ENCODE measurements at places on chromosomes 2 and 18. TPM values are rescaled to one million over a fixed set of nuclear protein-coding genes. Genes with fewer than 3 reads are reported as not detected.

DNA sequence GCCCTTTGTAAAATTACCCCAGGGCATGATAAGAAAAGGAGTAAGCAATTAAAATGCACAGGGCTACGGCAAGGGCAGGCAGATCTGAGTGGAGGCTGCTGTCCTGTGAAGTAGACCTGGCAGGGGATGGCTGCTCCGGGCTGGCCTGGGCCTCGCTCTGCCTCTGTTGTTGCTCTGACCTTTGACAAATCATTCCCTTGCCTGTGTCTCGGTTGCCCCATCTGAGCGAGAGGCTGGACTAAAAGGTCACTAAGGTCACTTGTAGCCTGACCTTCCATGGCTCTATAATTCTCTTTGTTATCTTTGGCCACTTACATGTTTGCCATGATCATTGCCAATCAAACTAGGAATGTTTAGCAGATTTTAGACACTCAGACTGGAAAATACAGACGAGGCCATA lies 118.1 kb downstream of the KLHL29 start:
- DNase-seq: no peak

Gene GCKR
- polyA plus RNA-seq: 0.25 TPM

Gene CGREF1
- polyA plus RNA-seq: 4.5 TPM

DNA sequence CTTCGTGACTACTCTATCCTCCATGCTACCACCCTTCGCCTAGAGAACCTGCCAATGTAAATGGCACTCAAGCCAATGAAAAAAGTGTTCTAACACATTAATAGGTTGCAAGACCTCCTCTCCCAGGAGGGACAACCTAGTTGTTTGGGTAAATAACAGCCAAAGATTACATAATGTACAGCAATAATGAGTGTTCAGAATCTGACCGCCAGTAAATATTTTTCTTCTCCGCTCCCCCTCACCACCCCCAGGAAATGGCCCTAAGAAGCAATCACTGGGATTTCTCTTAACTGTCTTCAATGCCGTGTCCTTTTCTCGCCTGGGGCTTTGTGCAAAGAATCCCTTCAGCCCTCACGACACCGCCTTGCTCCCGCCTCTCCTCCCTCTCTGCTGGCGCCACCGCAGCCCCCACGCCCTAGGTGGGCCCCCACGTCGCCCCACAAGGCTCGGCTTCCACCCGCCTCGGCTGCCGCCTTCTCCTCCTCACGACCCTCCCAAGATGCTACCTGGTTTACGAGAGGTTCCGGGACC lies 458 bp downstream of the HYCC2 start:
- peak; percentile 6 for DNase-seq

Gene CABLES1
- polyA plus RNA-seq: 4.5 TPM

Gene CPO
- 0.13 TPM for polyA plus RNA-seq

- DNase-seq: no peak
Measured at GRCh38 chr2:178819992-178820391, 12.8 kb upstream of the TTN start.

Gene CD8B2
- not detected for polyA plus RNA-seq

- no peak for DNase-seq
Measured at GRCh38 chr2:102061962-102062795, 70.4 kb downstream of the IL1R2 start.

GRCh38 chr2:10346929-10347561 lies 44.3 kb downstream of the HPCAL1 start:
- DNase-seq: no peak

GRCh38 chr2:178630581-178630980 lies 150.3 kb downstream of the PLEKHA3 start:
- DNase-seq: no peak

Gene DHRS9
- 0.25 TPM for polyA plus RNA-seq

Gene SPP2
- polyA plus RNA-seq: not detected

DNA sequence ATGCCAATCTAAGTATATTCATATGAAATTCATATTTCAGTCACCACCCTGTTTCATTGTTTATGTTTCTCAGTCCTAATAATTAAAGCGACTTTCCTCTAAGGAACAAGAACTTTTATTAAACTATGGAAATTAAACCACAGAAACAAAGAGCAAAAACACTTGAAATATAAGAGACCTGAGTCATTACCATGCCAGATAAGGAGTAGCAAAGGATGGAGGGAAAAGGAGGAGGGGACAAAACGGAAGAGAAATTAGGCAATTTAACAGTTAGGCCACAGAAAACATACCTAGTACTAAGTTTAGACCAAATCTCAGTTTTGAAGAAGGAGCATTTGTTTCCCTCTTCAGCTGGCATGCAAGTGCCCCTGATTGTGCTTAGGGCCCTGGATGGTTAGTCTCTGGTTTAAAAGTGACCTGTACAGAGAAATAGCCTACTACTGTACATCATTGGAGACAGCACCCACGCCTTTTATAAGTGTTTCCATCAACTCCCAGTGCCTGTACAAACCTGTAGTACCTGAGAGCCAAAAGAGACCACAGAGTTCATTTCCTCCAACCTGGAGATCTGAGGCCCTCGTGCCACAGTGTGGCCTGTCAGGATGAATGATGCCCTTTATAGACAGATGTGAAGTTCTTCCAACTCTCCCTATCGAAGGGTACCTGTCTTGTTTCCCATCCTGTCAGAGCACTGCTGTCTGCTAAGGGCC lies 74.5 kb downstream of the SPATS2L start:
- no peak for DNase-seq

Gene ATP6V1C2
- 0.08 TPM for polyA plus RNA-seq

Gene AAK1
- polyA plus RNA-seq: 15.9 TPM

- DNase-seq: no peak
Measured at GRCh38 chr2:167332358-167332757, 444.1 kb downstream of the XIRP2 start.

Gene NEB
- 0.31 TPM for polyA plus RNA-seq

GRCh38 chr2:234913208-234913626 lies 38.6 kb upstream of the SH3BP4 start:
- no peak for DNase-seq

GRCh38 chr2:51322613-51323012 lies 290.7 kb upstream of the NRXN1 start:
- DNase-seq: no peak

DNA sequence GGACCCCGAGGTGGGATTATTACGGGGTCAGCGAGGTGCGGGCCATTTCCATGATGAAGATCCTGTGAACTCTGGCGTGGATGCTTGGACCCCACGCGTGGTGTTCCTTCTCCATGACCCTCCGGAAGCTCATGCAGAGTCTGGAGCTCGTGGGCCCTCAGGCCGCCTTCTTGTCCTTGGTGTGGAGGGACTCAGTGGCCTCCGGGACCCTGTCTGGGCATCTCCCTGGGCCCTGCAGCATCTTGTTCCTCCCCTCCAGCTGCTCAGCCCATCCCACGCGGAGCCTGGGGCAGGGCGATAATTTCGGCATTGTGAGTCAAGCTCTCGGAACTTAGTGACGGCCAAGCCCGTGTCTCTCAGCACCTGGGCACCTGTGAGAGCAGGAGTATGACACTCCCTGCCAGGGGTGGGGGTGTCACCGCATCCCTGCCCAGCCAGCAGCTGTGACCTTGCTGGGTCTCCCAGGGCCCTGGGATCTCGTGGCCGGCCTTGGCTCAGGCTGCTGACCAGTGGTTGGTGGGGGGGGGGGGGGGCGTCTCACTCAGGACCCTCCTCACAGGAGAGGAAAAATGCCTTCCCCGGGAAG lies 24.6 kb downstream of the RTP5 start:
- DNase-seq: no peak

DNA sequence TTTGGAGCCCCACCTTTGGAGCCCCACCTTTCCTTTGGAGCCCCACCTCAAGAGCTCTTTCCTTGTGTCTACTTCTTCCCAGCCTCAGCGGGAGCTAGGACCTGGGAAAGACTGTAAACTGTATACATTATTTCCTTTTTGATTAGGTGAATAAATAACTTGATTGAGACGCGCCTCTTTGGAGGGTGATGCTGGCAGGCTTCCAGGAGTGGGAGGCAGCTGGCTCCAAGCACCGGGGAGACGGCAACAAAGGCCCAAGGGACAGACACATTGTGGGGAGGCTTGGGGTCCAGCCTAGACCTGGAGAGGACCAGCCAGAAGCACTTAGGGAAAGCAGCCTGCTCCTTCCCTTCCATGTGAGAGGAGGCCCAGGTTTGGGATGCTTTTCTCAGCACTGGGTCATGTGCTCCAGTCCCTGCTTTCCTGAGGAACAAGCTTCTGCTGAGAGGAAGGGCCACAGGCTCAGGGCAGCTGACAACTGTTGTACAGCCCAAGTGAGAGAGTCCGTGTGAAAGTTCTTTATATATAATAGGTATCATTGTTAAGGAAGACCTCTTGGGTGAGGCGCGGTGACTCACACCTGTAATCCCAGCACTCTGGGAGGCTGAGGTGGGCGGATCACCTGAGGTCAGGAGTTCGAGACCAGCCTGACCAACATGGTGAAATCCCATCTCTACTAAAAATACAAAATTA lies 297.2 kb upstream of the SLC14A2 start:
- no peak for DNase-seq

GRCh38 chr2:162063281-162063680 lies 10.7 kb downstream of the DPP4 start:
- DNase-seq: no peak

Gene CRYGD
- polyA plus RNA-seq: not detected

DNA sequence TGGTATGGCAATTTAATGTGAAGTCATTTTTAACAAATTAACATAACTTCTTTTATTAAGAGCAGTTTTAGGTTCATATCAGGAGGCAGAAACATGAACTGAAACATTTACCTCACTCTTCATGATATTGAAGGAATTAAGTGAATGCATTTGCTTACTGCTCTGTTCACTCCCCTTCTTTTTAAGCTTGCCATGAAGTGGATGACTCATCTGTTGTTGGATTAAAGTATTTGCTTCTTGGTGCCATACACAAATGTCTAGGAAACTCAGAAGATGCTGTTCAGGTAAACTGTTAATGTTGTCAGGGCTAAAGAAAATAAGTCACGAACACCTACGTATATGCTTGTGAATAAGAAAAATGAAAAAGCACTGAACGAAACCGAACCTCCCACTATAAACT lies 10.2 kb upstream of the CABYR start:
- no peak for DNase-seq

Gene NAT8
- not detected for polyA plus RNA-seq

Gene SGO2
- 14.4 TPM for polyA plus RNA-seq

DNA sequence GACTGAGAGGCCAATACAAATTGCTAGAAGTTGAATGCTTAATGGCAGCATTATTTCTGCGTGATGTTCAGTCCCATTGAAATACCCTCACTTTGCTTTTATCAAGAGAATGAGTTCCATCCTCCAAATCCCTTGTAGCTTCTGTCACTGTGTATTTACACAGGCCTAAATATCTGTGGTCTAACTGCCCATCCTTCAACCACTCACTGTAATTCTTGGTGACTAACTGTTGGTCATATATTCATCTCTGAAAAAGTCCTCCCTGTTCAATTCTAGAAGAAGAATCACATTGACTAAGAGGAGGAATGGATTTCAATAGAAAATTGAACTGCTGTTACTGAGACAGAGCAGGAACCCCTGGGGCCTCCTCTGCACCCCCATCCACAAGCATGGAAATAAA lies 74.2 kb upstream of the L3MBTL4 start:
- DNase-seq: no peak
